ENCODE measurements at places on chromosomes 2 and 18.

DNA sequence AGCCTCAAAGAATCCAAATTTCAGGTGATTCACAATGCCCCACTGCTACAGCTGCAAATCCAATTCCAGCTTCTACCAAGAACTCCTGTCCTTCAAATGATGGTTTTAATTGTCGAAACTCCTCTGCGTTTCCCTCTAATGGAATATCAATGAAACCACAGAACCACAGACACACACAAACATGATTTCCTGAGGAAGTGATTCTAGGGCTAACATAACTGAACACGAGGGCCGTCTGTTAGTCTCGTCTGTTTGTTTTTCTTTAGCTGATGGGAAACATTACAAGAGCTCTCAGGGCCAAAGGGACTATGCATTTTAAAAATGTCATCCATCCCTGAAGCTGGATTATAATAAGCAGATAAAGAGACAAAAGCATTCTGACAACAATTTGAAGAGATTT is 59.4 kb downstream of the RNF152 start:
- peak; percentile 5 for DNase-seq

DNA sequence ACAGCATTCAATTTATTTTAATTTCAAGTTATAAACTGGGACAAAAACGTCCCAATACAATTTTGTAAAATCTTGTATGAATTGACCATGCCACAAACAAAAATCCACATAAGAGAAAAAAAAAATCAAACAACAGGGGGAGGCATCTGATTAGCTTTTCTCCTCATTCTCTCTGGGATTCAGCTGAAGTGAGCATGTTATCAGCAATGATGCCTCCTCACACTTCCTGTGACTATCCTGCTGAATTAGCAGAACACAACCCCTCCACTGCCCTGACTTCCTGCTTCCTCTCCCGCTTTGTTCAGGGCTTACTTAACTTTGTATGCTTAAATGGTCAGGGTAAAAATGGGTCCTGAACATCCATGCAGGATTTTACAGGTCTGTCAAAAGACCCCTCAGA is 132.2 kb upstream of the ITGB6 start:
- no peak for DNase-seq

GRCh38 chr2:187468262-187468661 is 20.2 kb upstream of the CALCRL start:
- DNase-seq: no peak

- no peak for DNase-seq
Measured at GRCh38 chr2:126831234-126832005, 67.3 kb upstream of the TEX51 start.

DNA sequence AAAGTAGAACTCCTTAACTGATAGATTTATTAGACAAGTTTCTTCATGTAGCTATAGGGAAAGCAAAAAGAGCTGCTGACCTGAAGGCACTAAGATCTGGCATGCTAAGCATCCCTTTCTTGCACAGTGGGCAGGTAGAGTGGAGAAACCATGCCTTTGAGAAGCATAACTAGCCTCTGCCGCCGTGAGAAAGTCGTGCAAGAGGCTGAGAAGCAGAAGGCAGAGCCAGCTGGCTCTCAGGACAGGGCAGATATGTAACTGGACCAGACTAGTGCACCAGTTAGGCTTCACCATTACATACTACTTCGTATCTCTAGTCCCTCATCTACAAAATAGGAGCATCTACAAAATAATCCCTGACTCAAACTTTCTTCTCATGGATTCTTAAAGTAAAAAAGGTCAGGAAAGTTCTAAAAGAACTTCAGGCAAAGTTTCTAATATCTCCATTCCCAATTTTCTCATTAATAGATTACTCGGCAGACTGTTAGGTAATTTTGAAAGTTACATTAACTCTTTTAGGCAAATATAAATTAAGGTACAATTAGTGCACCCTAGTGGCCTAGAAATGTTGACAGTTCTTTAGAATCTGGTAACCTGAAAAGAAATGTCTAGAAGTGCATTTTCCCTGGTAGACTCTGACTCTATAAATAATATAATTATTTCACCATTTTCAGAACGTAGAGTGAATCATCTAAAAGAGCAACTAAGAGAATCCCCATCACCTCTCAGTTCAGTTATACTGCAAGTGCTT is 10.3 kb downstream of the ERBB4 start:
- no peak for DNase-seq

DNA sequence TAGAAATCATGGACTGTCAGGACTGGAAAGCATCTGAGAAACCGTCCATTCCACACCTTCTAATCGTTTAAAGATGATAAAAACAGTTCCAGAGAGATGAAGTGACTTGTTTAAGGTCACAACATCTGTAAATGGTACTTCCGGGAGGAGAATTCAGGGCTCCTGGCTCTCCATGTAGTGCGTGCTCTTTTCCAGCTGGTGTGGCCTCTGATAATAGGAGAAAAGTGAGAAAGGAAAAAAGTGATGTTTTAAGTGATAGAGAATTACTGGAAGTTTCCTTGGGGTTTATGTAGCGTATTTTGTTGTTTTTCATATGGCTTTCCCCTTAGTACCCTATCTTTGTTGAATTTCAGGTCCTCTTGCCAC is 663 bp downstream of the C2orf49 start:
- DNase-seq: no peak

GRCh38 chr2:130807659-130808385 is 28.9 kb upstream of the ARHGEF4 start:
- no peak for DNase-seq

GRCh38 chr2:44934983-44935728 is 6.3 kb upstream of the SIX3 start:
- DNase-seq: peak; percentile 47

DNA sequence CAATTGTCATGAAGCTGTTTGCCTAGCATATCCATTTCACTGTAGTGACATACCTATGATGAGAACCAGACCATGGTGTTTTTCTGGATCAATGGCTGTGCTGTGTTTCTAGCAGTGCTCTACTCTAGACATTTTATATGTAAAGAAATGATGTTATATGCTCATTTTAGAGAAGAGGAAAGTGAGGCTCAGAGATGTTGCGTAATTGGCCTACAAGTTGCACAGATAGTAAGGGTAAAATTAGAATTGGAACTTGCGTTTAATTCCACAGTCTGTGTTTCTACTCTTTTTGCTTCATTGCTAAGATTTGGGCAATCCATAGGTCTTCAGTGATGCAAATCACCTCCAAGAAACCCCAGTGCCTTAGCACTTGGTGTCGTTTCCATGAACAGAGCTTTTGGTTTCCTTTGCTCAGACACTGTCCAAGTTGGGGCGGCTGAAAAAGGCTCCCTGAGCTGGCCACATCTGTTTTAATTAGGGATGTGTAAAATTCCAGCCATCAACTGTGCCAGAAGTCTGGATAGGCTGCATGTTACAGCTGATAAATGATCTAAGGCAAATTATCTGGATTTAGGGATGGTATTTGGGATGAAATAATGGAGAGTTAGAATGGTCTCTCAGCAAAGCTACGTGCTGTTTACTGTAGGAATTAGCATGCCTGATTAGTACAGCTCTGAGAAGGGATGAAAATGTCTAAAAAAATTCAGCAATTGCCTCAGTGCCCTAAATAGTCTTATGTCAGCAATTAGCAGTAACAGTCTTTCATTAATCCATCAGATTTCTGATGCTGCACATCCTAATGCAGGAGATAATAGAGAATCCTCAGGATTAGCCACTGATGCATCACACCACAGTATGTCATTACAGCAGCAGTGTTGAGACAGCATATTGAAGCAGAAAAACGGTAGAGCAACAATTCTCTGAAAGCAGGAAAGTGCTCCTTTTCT is 65.3 kb downstream of the PTPRM start:
- DNase-seq: no peak

DNA sequence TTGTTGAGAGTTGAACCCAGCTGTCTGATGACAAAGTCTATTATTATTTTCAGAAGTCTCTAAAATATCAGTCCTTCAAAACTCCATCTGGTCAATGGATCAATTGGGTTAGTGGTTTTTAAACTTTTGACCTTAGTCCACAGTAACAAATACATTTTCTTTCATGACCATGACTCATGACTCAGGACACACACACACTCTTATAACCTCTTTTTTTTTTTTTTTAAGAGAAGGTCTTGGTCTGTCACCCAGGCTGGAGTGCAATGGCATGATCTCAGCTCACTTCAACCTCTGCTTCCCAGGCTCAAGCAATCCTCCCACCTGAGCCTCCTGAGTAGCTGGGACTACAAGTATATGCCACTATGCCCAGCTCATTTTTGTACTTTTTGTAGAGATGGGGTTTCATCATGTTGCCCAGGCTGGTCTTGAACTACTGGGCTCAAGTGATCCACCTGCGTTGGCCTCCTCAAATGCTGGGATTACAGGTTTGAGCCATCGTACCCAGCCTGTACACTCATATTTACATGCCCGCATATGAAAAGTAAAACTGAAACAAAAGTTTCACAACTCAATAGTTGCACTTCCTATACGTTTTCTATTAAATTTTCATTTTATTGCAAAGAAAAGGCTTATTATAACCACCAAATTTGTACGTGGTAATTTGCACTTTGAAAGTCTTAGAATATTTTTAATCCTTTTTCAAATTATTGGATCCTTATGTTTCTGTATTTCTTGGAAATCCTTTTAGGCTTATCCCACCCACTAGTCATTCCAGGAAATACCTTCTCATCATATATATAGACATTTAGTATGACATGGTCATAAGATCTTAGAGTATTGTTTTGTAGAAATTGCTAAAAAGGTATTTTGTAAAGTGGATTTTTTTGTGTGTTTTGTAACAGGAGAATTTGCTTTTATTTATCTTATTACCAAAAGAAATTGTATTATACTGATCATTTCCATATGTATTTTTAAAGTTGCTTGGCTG is 199.0 kb downstream of the LPIN1 start:
- peak; percentile 54 for DNase-seq

DNA sequence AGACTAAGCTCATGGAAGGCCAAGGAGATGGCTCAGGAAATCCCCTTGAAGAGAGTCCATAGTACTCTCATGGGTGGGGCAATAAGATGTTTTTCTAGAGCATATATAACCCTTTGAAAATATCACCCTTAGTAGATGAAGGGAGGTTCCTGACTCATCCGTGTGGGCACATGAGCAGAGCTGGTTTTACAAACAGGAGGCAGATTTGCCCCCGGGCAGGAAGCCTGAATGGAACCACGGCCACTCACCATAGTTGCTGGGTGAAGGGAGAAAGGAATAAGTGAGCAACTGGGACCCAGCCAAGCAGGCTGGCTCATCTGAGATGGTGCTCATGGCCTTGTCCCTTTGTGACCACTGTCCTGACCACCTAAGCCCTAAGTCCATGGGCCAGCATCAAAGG is 29.0 kb upstream of the MAPRE3 start:
- no peak for DNase-seq

DNA sequence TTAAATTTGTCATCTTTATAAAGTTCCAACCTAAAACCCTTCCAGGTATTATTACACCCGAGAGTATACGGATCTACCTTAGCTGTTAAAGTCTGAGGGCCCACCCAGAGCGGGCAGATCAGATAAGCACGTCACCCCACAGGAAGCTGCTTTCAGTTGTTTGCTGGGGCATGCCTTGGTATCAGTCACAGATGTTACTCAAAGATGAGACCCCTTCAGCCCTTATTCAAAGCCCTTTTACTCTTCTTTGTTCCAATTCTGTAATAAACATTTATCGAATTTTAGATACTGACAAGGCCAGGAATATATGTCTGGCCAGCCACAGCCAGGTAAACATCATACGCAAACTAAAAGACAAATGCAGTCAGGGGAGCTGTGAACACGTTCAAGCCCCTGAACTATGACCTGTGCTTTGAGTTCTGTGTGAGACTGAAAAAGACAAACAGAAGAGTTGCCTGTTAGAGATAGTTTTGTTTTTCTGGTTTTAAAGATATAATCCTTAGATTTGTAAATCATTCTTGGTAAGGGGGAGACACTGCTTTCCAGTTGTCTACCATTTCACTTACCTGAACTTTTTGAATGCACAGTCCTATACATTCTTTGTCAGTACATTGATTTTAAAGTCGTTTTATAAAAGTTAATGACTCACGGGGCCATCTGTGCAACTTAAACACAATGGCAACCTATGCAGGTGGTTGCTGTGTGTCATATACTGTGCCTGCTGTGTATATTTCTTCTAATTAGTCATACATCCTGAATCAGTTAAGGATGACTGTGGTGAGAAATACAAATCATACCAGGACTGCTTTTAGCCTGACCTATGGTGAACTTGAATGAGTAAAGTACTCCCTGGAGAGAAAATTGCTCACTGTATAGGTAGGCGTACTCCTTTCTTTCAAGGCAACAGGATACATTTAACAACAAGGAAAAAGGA is 100.5 kb upstream of the ITPRID2 start:
- no peak for DNase-seq

- peak; percentile 45 for DNase-seq
Measured at GRCh38 chr2:12320027-12320734, 396.6 kb upstream of the TRIB2 start.

GRCh38 chr2:14157816-14158215 is 474.7 kb upstream of the LRATD1 start:
- no peak for DNase-seq

GRCh38 chr2:12090590-12090989 is 344.2 kb downstream of the LPIN1 start:
- DNase-seq: no peak

- peak; percentile 31 for DNase-seq
Measured at GRCh38 chr2:43230351-43230885, 4.0 kb upstream of the ZFP36L2 start.

- DNase-seq: peak; percentile 75
Measured at GRCh38 chr2:159921752-159922404, 123.9 kb upstream of the CD302 start.

DNA sequence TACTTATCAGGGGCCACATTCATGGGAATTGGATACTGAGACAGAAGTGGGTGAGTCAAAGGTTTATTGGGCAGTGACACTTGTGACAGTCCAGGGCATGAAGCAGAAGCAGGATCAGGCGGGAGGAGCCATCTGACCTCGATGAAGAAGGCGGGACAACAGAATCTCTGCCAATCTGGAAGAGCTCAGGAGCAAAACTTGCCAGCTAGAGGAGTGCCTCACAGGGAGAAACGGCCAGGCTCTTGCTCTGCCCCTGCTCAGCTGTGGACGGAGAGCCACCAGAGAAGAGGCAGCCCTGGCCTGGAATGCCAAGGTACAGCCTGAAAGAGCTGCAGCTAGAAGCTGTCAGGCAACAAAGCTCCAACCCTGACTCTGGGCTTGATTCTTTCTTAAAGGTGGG is 16.9 kb downstream of the DAW1 start:
- DNase-seq: no peak

GRCh38 chr2:57602733-57603132 is 443.9 kb upstream of the VRK2 start:
- no peak for DNase-seq

DNA sequence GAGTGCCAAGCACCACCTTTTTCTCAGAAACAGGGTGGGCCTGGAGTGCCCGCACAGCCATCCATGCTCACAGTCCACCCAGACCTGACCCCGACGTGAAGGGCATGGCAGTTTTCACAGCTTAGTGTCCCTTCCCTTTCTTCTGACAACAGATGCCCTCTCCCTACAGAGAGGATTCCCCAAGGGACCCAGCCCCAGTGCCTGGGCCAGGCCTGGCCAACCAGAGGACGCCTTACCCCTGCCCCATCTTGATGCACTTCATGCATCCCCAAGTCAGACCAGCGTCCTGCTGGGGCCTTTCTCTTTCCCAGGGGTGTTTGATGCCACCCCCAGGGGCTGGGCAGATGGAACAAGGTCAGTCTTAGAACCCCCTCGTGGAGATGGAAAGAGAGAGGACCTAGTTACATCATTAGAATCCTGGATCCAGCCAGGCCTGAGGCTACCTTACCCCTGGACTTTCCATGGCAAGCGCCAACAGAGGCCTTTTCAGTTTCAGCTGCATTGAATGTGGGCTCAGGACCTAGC is 3.8 kb downstream of the ANKMY1 start:
- no peak for DNase-seq

Measured in B cell (primary cell).